ENCODE measurements at places on chromosomes 2 and 18.

DNA sequence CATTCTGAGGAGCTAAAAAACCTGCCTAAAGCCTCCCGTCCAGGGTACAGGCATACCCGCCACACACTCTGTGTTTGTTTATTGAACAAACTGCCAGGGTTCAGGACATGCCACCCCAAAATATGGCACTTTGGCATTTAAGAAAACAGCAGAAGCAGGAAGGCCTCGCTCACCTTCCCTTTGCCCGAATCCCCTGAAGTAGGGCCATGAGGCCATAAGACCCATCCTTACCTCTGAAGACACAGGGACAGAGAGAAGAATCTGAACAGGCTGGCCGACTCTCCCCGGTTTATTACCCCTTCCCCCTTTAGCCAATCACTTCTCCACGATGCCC is 1.7 kb upstream of the NEURL3 start:
- DNase-seq = no peak

DNA sequence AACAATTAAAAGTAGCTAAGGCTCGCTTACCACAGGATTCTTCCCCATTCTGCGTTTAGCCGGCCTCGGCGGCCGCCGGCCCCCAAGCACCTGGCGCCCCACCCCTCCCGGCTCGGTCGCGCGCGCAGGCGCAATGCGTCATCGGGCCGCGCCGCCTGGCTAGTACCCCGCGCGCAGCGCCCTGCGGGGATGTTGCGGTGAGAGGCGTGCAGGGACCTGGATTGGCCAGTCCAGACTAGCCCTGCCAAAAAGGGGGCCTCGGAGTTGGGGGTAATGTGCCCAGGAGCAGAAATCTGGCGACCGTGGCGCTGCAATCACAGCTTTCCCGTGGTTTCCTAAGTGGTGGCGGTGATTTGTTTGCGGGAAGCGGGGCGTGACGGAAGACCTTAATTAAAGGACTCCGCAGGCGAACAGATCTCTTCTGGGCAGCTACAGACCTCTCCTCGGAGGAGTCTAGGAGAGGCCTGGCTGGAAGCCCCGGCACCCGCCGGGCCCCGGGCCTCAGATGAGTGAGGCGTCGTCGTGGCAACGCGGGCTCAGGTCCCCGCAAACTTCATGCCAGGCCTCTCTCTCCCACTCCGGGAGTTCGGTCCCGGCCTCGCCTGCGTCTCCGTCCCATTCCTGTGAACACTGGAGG is 606 bp downstream of the TMEM237 start:
- DNase-seq = no peak

GRCh38 chr2:145277922-145278321 is 758.0 kb upstream of the ZEB2 start:
- DNase-seq = no peak

GRCh38 chr2:69053416-69053965 is 40.5 kb downstream of the ANTXR1 start:
- DNase-seq = no peak

- DNase-seq = peak; percentile 80
Measured at GRCh38 chr2:145752091-145752806, 1232.3 kb upstream of the ZEB2 start.

- DNase-seq = no peak
Measured at GRCh38 chr2:48991415-48992131, 162.7 kb downstream of the FSHR start.

Measured in forelimb muscle (tissue), 1 donor.